ENCODE measurements at places on chromosomes 2 and 18. TPM values are rescaled to one million over a fixed set of nuclear protein-coding genes. Genes with fewer than 3 reads are reported as not detected.
A peak's percentile ranks its signal among the peaks of the same experiment; 100 is the strongest.

ITPRIPL1 gene
- total RNA-seq: 14.1 TPM

DNA sequence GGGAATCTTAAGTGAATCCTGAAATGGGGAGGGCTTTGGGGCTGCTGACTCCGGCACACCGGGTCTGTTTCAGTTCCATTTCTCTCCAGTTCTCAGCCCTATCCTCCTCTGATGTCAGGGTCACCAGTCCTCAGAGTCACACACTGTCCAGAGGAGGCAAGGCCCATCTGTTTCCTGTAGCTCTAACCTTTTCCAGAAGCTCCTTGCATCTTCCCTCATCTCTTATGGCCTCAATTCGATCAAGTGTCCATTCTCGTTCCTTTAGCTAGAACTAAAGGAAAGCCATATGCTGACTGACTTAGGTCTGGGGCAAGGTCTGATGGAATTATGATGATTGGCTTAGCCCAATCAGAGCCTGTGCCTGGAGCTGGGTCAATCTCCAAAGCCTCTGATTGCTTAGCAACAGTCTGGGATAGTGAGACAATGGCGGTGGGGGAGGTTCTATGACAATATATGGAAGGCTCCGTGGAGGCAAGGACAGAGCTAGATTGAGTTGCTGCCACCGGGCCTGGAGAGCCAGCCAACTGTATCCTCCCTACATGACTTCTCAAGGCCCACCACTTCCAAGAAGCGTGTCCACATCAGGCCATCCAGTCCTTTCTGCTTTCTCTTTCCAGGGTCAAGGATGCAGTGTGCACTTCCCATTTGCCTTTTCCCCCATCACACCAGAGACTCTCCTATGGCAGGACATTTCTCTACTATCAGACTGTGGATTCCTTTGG is 5.2 kb downstream of the ANKRD53 start:
- DNase-seq: peak; percentile 10

GRCh38 chr18:23921716-23922285 is 92.8 kb upstream of the TTC39C start:
- DNase-seq: no peak

CD8B2 gene
- total RNA-seq: 0.49 TPM

DNA sequence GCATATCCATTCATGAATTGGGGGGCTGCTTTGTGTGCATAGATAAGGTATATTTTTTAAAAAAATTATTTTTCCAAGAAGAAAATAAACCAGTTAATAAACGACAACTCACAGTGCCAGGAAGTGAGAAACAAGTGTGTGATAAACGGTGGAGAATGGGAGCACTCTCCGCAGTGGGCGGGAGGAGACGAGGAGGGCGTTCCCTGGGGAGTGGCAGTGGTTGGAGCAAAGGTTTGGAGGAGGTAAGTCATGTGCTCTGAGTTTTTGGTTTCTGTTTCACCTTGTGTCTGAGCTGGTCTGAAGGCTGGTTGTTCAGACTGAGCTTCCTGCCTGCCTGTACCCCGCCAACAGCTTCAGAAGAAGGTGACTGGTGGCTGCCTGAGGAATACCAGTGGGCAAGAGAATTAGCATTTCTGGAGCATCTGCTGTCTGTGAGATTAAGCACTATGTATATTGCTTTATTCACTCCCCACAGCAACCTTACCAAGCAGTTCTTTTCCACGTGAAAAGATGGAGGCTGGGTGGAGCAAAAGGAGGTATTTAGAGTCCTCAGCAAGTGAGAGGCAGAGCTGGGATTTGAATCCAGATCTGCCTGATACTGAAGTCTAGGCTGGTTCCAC is 27.0 kb upstream of the CASP8 start:
- DNase-seq: peak; percentile 73

GRCh38 chr2:209471037-209471436 is 47.2 kb downstream of the MAP2 start:
- DNase-seq: no peak

SERPINB3 gene
- not detected for total RNA-seq

DNA sequence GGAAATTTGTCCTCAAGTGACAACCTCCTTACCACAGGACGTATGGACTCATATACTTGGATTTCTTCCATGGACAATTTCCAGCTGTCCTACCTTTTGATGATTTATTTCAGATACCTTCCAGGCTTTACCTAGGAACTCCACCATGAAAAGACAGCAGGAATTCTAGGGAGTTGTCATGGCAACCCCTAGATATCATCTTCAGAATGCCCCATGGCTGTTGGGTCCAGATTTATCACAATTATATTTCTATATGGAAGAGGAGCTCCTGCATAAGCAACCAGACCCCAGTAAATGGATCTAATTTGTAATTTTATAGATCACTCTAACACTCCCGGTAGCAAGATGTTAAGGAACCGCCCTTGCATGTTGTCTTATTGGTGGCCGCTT is 102.3 kb upstream of the ZNF521 start:
- no peak for DNase-seq

Measured in natural killer cell (primary cell).